Stimulated activated CD8-positive, alpha-beta memory T cell treated with anti-CD3 and anti-CD28 coated beads, Interleukin-7, amount 100 ng/mL, for 1 hour (primary cell): ENCODE measurements at places on chromosomes 7 and 10.

DNA sequence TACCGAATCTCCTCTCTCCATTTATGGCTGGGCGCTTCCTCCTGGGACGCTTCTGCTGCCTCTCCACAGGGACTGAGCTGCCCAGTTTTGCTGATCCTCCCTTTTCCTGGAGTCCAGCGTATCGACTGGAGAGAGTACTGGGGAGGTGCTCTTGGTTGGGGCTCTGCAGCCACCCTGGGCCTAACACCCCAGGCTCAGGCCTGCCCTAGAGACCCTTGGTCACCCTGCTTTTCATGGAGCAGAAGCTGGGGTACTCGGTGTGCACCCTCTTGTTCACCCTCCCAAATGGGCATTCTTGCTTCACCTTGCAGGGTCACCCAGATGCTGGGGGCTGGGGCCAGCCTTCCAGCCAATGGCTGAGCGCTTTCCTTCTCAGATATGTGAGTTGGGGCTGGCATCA lies 88.8 kb upstream of the RET start:
- DNase-seq: no peak

DNA sequence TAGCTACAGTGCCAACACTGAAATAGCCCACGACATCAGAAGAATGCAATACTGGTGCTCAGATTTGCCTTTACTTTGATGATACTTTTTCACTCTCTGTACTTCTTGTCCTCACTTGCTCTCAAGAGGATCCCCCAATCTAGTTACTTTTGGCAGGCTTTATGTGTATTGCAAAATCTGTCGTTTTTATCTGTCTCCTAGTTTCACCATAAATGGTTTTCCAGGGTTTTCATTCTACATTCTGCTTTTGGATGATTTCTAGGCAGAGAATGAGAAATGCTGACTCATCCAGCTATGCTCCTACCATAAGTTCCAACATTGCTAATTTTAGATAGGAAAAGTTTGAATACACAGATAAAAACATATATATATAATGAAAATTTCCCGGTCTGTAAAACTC lies 659.5 kb upstream of the NRG3 start:
- DNase-seq: no peak

- no peak for DNase-seq
Measured at GRCh38 chr7:80635533-80635932, 2.9 kb upstream of the CD36 start.

DNA sequence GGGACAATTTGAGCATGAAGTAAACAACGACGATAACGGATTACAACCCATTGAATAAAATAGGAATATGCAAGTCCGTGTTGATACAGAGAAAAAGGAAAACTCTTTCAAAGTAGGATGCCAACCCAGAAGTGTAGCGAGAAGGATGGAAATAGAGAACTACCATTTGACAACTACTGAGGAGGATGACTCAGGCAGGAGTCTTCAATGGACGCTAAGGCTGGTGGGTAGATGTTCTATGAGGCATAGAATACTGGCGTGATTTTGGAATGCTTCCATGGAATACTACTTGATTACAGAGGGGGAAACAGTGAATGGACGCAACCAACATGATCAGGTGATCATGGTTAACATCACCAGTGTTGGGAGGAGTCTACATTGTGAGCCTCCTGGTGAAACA lies 828 bp upstream of the CFAP70 start:
- DNase-seq: no peak

DNA sequence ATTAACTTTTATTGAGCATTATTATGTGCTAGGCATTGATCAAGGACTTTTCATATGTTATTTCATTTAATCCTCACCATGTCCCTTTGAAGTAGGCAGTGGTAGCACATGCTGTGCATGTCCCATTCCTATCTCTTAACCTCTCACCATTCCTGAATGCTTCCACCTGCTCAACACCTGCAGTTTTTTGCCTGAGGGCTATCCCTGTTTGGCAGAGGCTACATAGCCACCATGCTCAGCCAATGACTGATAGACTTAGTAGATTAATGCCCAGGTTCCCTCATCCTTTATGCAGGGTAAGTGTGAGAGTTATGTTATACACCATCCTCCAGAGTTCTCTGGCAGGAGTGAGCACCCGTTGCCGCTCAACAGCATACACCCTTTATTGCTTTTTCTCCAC lies 387.8 kb downstream of the BBS9 start:
- DNase-seq: no peak

DNA sequence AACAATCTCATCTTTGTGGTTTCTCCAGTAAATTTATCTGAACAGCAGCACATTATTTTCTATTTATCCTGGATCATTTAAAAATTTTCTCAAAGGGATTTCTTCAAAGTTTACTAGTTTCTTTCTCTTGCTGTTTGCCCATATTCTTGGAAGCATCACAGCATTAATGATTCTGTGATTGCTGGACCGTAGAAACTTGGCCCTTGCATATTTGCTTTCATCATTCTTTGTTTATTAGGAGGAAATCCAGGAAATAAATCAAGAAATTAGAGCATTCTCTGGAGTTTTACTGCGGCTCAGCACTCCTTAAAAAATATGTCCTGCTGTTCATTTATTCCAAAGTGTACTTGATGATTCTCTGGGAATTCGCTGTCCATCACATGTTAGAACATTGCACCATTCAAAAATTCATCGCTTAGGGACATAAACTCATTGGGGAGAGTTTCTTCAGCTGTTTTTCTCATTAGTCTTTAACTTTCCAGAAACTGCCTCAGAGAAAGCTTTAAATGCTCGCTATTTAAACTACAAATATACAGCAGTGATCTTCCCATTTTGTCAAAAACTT lies 264.0 kb upstream of the CDC14C start:
- DNase-seq: no peak
